Nephron progenitor cell (in vitro differentiated cells): ENCODE measurements at places on chromosomes 13 and 19.

DNA sequence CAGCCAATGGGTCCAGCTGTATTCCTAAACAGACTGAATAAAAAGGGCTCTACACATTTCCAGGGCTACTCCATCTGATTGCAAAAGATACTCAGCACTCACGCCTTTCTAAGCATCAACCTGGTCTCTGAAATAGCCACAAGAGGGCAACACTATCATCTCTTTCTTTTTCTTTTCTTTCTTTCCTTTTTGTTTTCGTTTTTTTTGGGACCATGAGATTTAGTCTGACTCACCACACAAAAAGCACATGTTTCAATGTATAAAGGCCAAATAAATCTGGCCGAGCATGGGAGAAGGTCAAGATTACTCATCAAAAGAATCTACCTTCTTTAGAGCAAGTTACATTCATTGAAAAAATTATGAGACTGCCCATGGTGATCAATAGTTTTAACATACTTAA is 805.6 kb upstream of the ARGLU1 start:
- no peak for DNase-seq

DNA sequence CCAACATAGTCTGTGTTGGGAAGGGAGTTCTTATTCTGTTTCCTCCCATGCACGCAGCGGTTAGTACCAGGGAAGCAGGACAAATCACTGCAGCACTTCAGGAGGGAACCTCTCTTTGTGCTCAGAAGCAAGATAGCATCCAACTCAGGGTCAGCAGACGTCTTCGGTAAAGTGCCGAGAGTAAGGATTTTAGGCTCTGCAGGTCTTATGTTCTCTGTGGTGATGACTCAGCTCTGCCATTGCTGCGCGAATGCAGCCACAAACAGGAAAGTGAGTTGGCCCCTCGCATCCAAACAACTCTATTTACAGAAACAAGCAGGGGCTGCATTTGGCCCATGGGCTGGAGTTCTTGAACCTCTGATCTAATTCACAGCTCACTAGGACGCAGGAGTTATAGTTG is 122.1 kb upstream of the SPATA13 start:
- DNase-seq: no peak

- peak; percentile 37 for DNase-seq
Measured at GRCh38 chr19:574658-575526, 2.5 kb downstream of the BSG start.

DNA sequence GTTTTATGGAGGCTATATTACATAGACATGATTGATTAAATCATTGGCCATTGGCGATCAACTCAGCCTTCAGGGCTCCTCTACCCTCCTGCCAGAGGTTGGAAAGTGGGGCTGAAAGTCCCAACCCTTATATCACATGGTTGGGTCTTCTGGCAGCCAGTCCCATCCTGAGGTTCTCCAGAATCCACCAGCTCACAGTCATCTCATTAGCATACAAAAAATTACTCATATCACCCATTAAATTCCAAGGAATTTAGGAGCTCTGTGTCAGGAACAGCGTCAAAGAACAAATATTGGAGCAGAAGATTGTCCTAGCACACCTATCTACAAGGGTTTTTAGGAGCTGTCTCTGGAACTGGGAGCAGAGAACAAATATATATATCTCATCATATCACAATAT is 39.4 kb upstream of the FARP1 start:
- DNase-seq: no peak

DNA sequence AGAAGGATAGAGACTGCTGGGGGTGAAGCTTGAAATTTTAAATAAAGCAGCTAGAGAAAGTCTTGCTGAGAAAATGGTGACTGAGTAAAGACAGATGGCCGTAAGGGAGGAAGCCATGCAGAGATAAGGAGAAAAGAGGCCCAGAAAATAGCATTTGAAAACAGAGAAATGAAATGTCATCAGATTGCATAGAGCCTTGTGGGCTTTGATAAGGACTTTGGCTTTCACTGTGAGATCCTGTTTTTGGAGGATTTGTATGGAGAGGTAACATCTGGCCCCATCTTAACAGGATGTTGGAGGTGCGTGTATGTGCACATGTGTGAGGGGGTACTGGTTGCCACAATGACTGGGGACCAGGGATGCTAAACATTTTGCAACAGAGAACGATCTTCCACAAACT is 19.5 kb upstream of the ATP8A2 start:
- no peak for DNase-seq

- no peak for DNase-seq
Measured at GRCh38 chr19:51382004-51382403, 5.8 kb downstream of the LIM2 start.

GRCh38 chr19:1491849-1492170 is 829 bp downstream of the REEP6 start:
- no peak for DNase-seq
